Thymus (tissue), 14 donors: ENCODE measurements at places on chromosomes 6 and 20. TPM values are rescaled to one million over a fixed set of nuclear protein-coding genes. Genes with fewer than 3 reads are reported as not detected.
A peak's percentile ranks its signal among the peaks of the same experiment; 100 is the strongest.

SYCP2 gene
- polyA plus RNA-seq = 7.9 TPM

- no peak overlapping the region for H3K4me3 ChIP-seq
- DNase-seq = no peak
- peaks cover 65% of the 10 kb centered on the region for H3K36me3 ChIP-seq
- H3K4me1 ChIP-seq = peaks cover 3% of the 10 kb centered on the region
- H3K27ac ChIP-seq = no peak overlapping the region
These were observed 56.0 kb downstream of the RPRD1B start for GRCh38 chr20:38089500-38089899.

GRCh38 chr6:9710574-9710973 lies 704.3 kb downstream of the TFAP2A start:
- no peaks in the 10 kb centered on the region for H3K4me1 ChIP-seq
- no peak for DNase-seq
- H3K27ac ChIP-seq = no peak overlapping the region
- no peaks in the 10 kb centered on the region for H3K27me3 ChIP-seq
- H3K4me3 ChIP-seq = no peak overlapping the region

TINAG gene
- polyA plus RNA-seq = 0.11 TPM

GRCh38 chr20:50190251-50191064 lies at the start of gene CEBPB:
Gene CEBPB, plus strand, starts transcription at chr20:50190830. Its CDS starts 204 bp downstream, at chr20:50191034.
- no peaks in the 10 kb centered on the region for H3K36me3 ChIP-seq
- peaks cover 13% of the 10 kb centered on the region for H3K4me1 ChIP-seq
- peaks cover 2% of the 10 kb centered on the region for H3K27me3 ChIP-seq
- peak within 1 kb of the TSS; percentile 72 for H3K4me3 ChIP-seq

DNA sequence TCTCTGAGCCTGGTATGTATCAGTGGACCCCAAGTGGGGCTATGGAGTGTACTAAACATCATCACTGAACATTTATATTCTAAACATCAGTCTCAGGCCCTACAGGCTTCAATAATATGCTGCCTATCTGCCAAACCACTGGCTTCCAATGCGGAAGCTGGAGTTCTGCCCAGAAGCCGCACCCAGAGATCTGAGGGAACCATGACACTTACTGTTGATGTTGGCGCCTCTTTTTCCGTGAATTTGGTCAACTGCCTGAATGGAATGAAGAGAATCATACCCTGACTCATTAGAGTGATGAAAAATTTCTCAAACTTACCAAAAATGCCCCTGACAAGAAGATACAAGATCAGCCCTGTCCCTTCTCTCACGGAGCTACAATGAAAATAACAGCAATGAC lies 66.2 kb downstream of the SLC22A23 start:
- H3K36me3 ChIP-seq = no peaks in the 10 kb centered on the region
- H3K4me3 ChIP-seq = no peak overlapping the region
- H3K27me3 ChIP-seq = no peaks in the 10 kb centered on the region
- peaks cover 25% of the 10 kb centered on the region for H3K4me1 ChIP-seq
- no peak for DNase-seq
- H3K27ac ChIP-seq = peak overlapping the region; percentile 63

GRCh38 chr6:132693478-132693877 lies 20.4 kb downstream of the VNN1 start:
- no peaks in the 10 kb centered on the region for H3K36me3 ChIP-seq
- no peak overlapping the region for H3K4me3 ChIP-seq
- H3K27me3 ChIP-seq = no peaks in the 10 kb centered on the region
- H3K4me1 ChIP-seq = no peaks in the 10 kb centered on the region
